ENCODE measurements at places on chromosomes 6 and 20. TPM values are rescaled to one million over a fixed set of nuclear protein-coding genes. Genes with fewer than 3 reads are reported as not detected.

DNA sequence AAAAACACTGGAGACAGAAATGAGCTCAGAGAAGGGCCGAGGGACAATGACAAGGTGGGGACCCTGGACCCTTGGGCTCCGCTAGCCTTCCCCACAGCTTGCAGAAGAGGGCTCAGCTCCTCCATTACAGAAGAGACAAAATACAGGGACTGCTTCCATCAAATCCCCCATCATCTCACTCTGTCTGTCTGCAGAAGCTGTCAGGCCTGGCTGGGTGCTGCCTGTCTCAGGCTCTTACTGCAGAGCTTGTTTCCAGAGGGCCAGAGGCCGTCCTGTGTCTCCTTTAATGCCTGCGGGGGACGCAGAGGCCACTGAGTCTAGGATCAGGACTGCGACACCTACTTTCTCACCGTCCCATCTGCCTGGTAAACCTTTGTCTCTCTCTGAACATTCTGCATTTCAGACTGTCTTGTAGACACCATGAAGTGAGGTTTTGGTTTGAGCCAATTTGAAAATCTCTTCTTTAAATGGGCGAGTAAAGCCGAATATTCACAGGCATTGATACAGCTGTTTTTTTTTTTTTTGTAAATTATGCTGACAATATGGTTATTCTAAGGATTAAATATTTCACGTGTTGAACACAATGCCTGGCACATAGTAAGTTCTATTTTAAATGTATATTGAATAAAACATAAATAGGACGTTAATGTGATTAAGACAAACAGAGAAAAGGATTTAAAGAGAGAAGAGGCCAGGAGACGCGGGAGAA, 28.3 kb downstream of the RNASET2 start:
- DNase-seq: no peak

- no peak for DNase-seq
Observed at GRCh38 chr20:34345402-34345736, 17.7 kb upstream of the ITCH start.

The PLCB4 gene
- 18.9 TPM for polyA plus RNA-seq

The E2F3 gene
- 25.2 TPM for polyA plus RNA-seq

The ME1 gene
- polyA plus RNA-seq: 2.5 TPM
